Suppressor macrophage treated with lipopolysaccharide for 1 hour (primary cell): ENCODE measurements at places on chromosomes 12 and 14.
A peak's percentile ranks its signal among the peaks of the same experiment; 100 is the strongest.

DNA sequence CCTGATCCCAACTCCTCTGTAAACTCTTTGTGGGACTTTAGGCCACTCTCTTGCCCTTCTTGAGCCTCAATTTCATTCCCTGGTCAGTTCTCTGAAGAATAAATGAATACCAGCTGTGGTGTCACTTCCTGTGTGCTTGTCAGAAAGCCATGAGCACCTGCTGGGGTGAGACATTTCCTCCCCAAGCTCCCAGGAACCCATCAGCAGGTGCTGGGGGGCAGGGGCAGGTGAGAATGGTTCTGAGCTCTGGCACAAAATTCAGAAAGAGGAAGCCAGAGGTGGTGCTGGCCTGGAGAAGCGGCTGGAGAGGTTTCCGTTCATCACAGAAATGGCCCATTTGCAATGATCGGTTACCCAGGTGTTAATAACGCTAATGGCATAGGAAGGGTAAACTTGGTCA lies 14.9 kb downstream of the LHX5 start:
- DNase-seq = no peak

DNA sequence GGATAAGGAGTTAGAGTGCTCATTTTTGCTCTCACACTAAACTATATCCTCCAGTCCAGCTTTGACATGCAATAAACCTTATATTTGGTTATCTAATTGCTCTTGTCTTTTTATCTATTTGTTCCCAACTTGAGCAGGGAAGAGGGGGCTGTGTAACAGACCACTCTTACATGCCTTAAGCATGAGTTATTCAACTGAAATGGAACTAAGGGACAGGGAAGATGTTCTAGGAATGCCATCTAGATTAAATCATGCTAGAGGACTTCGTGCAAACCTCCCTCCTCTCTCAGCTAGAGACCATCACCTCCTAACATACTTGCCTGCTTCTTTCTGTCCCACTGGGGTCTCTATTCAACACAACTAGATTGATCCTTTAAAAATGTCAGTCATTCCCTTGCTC lies 20.6 kb downstream of the SPX start:
- DNase-seq = no peak

- no peak for DNase-seq
Measured at GRCh38 chr14:105241641-105242040, 6.7 kb upstream of the BTBD6 start.

DNA sequence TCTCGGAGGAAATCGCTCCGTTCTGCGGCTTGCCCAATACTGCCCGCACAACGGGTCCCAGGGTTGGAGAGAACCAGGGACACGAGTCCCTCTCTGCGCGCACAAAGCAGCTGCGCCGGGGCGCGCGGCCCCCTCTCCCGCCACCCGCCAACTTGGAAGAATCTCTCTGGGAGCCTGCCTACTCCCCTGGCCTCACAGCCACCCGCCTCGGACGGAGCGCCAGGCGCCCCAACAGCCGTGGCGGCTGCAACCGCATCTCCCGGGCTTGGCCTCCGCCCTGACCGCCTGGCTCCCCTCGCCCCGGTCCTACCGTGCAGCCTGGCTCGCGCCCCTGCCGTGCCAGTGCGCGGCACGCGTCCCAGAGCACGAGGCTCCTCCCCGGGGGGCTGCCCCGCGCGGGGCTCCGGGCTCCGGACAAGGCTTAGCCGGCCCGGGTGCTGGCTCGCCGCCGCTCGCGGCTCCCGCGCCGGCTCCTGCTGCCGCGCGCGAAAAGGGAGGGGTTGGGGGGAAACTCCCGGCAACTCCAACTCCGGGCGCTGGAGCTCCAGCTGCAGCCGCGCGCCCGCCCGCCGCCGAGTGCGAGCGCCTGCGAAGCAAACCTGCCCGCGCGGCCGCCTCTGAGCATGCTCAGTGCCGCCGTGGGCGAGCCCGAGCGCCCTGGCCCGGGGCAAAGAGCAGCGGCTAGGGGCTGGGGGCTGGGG lies at the start of gene STXBP6:
TSS of gene STXBP6 (minus strand) at position 580 of the 701 bp plus-strand sequence. CDS start 75,329 bp downstream, outside the sequence.
- peak; percentile 89 for DNase-seq

GRCh38 chr14:77474479-77475177 lies 16.7 kb downstream of the AHSA1 start:
- no peak for DNase-seq

- no peak for DNase-seq
Measured at GRCh38 chr12:22084852-22085251, 38.8 kb downstream of the CMAS start.

DNA sequence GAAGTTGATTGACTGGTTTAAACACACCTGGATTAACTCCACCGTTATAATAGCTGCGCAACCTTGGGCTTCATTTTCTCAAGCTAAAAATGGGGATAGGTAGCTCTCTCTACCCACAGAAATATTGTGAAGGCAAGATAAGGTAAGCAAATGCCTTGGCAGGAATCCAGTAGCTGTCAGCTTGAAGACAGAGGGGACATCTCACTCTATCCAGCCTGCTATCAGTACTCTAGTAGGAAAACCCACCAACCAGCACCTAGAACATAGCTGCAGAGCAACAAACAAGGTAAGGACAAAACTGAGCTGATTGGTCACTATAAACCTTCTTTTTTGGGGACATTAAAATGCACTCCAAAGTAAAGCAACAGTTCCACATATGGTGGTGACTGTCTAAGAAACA lies 7.7 kb downstream of the CSRP2 start:
- DNase-seq = no peak

- no peak for DNase-seq
Measured at GRCh38 chr12:113852695-113853490, 113.2 kb downstream of the RBM19 start.

- DNase-seq = no peak
Measured at GRCh38 chr12:728781-729180, 23.6 kb upstream of the WNK1 start.

- no peak for DNase-seq
Measured at GRCh38 chr12:106296179-106296877, 6.2 kb upstream of the TCP11L2 start.

DNA sequence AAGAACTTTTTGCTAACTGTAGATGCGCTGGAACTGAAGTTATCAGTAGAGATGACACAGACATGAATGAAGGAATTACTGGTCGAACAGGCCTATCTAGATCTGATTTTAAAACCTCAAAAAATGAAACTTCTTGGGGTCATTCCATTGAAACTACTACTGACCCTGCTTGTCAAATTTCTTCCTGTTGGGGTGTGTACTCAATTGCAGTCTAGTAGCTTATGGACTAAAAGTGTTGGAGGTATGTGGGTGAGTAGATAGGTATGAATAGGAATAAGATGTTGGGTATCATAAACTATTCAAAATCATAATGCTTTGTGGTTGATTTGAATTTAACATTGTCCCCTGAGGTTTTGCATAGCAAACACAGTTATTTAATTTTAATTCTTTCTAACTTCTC lies 9.2 kb downstream of the APOLD1 start:
- no peak for DNase-seq

- no peak for DNase-seq
Measured at GRCh38 chr12:28799348-28799747, 349.7 kb upstream of the FAR2 start.

DNA sequence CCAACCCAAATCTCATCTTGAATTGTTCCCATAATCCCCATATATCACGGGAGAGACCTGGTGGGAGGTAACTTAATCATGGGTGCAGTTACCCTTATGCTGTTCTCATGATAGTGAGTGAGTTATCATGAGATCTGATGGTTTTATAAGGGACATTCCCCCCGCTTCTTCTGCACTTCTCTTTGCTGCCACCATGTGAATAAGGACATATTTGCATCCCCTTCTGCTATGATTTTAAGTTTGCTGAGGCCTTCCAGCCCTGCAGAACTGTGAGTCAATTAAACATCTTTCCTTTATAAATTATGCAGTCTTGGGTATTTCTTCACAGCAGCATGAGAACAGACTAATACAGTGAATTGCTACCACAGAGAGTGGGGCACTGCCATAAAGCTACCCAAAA lies 179.1 kb downstream of the LRIG3 start:
- no peak for DNase-seq

- peak; percentile 70 for DNase-seq
Measured at GRCh38 chr12:49017891-49018260, 700 bp downstream of the PRKAG1 start.

DNA sequence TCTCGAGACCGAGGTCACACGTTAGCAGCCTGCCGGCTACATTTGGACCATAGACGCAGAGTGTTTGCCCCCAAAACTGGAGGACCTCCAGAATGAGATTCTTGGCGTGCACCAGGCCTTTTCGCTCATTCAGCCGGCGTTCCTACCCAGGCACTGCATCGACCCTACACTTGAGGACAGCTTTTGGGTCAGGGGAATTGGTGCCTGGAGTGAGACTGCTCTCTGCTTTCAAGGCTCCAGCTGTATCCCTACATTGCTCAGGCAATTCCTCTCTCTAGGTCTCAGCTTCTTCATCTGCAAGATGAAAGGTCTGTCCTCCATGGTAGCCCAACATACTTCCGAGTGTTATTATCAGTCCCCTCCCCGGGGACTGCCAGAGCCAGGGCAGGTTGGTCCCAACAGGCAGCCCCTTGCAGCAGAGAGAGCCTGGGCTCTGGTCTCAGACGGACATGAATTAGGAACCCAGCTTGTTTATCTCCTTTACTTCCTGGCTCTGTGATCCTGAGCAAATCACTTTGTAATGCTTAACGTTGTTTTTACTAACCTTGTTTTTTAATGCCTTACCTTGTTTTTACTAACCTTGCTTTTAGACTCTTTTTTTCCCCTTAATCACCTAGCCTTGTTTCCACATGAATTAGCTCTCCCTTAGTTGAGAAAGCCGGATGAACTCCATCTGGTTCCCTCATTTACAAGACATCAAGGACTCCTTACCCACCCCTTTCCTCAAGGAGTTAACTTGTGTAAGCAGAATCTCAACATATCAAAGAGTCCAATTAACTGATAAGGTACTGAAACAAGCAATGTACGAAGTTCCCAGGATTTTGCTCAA lies 892 bp downstream of the TCHP start:
- no peak for DNase-seq

DNA sequence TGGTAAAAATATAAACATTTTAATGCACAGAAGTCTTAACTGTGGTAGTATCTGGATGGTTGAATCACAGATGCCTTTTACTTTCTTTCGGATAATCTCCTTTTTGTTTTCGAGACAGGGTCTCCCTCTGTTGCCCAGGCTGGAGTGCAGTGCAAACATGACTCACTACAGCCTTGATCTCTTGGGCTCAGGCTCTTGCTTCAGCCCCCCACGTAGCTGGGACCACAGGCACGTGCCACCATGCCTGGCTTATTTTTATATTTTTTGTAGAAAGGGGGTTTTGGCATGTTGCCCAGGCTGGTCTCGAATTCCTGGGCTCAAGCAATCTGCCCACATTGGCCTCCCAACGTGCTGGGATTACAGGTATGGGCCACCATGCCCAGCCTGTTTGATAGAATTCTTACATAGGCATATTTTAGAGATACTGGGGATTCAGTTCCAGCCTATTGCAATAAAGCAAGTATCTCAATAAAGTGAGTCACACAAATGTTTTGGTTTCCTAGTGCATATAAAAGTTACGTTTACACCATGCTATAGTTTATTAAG lies 99.2 kb downstream of the SNAPC1 start:
- DNase-seq = no peak

DNA sequence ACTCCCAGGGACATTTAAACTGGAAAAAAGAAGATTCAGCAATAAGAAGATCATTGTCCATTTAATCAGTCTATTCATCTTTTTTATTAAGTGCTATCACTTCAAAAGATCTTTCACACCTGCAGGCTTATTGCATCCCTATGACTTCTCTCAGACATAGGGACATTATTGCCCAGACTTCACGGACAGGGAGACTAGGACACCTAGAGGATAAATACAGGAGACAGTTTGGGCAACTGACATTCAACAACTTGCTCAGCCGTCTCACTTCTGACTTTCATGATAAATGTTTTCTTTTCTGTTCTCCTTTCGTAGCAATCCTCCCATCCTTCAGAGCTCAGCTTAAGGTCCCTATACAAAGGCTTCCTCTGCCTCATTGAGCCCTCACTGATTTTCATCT lies 84.3 kb downstream of the TMEM30B start:
- no peak for DNase-seq

DNA sequence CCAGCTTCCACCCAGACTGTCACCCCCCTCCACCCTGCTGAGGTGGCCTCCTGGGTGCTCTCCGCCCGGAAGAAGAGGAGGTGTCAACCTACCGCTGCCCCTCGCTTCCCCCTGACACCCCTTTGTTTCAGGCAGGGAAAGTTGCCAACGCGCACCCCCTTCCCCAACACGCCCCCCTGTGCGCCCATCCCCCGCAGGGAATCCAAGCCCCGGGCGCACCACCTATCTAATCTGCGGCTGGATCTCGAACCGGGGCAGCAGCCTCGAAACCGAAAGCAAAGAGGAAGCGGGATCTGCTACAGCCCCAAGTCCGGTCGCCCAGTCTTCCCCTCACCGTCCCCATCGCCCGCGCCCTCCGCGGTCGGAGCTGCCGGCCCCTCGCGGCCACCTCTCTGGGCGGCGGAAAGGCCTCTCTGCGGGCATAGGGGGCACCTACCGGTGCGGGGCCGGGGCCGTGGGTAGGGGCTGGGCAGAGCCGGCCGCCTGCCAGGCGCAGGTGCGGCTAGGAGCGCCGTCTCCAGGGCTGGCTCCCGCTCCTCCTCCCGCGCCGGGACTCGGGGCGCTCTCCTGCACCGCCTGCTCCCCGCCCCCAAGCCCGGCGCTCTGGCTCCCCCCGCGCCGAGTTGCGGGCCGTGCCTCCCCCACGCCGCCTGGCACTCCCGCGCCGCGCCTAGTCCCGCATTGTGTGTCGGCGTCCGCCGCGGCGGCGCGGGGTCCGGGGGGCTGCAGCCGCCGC lies 18.3 kb upstream of the PLEKHH1 start:
- peak; percentile 80 for DNase-seq

GRCh38 chr12:123760267-123760938 lies 1.7 kb upstream of the DNAH10 start:
- DNase-seq = no peak

GRCh38 chr14:75292101-75292563 lies 13.5 kb downstream of the FOS start:
- DNase-seq = no peak

DNA sequence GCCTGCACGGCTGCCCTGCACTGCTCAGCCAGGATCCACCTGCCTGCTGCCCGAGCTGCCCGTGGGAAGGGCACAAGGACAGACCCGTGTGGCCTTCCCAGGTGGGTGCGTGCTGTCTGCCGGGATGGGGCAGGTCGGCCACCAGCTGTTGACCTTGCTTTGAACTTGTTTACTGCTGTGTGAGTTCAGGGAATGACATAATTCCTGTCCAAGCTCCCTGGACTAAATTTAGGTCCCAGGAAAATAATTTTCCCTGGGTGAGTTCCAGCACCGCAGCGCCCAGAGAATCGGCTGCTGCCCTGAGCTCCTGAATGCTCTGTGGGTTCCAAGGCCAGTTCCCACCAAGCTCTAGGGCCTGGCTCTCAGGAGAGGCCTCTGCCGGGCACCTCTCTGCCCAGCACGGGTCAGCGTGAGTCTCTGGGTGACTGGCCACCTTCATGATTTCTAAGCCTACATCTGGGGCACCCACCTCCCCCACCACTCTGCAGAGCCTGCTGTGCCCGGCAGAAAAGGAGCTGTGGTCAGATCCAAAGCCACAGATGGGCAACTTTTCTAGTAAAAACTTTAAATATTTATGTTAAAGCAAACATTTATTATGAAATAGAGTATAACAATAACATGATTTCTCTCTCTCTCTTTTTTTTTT lies 27.2 kb upstream of the MLXIP start:
- DNase-seq = no peak

- peak; percentile 69 for DNase-seq
Measured at GRCh38 chr12:62003701-62004100, 256.5 kb upstream of the USP15 start.

GRCh38 chr14:60565211-60565610 lies 56.3 kb downstream of the SIX6 start:
- no peak for DNase-seq
